ENCODE measurements at places on chromosomes 2 and 18.
A peak's percentile ranks its signal among the peaks of the same experiment; 100 is the strongest.

DNA sequence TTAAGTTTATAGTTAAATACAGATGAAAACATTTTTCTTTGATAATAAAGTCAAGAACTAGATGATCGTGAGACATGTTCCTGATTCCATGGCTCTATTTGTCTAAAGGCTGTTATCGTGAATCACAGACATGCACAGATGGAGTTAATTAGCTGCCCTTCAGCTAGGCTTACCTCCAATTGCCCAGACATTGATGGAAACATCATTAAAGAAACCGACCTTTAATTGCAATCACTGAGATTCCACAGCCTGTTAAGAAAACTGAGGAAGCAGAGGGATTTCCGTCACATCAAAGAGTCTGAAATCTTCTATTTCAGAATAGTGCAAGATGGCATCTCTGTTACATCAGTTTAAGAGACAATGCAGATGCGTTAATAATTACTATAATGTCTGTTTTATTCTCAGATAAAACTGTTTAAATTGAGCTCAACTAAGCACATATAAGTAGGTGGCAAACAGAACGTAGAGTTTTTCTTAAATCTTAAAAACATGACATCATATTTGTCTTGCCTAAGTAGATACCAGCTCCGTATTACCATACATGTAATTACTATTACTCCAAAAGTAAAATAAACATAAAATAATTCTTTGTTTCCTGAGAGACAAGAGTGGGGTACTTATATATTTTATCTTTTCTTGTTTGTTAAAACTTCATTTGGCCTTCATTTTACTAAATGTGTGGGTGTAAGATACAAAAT lies 23.9 kb upstream of the CRACDL start:
- no peak overlapping the region for H3K4me3 ChIP-seq
- DNase-seq = no peak
- H3K27me3 ChIP-seq = peaks cover 19% of the 10 kb centered on the region
- H3K27ac ChIP-seq = no peak overlapping the region
- H3K4me1 ChIP-seq = no peaks in the 10 kb centered on the region
- no peaks in the 10 kb centered on the region for H3K36me3 ChIP-seq

GRCh38 chr2:136246086-136246669 lies 128.2 kb upstream of the CXCR4 start:
- peaks cover 1% of the 10 kb centered on the region for H3K4me1 ChIP-seq
- H3K36me3 ChIP-seq = no peaks in the 10 kb centered on the region
- no peak overlapping the region for H3K27ac ChIP-seq
- H3K27me3 ChIP-seq = peaks cover 5% of the 10 kb centered on the region

DNA sequence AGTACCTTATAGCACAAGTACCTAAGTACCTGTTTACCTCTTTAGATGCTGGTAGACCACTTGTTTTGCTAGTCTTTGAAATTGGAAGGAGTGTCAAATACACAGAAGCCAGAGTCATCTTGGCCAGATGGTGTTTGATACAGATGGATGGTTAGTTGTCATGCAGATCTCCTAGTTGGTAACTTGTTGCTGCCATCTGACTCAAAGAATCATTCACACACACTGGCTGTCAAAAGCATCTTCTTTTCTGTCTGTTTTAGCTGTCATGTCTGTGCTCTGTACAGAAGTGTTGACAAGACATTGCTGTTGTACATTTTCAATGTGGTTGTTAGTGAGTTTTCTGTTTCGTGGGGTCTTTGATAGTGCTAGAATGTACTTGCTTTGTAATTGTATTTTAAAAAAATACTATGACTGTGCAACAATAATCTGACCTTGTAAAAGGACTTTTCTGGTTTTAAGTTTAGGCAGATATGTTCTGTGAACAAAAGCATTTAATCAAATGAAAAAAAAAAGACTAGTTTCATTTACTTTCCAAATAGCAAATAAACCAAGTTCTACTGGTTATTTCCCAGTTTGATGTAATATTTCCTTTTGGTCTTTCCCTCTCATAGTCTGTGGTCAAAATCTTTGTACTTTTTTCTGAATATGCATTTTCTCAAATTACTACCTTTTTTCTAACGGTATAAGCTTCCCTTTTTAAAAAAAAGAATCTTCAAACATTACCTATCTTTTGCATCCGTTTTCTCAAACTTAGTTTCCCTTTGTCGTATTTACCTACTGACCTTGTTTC lies 39.9 kb downstream of the TANK start:
- no peak overlapping the region for H3K4me3 ChIP-seq
- H3K27ac ChIP-seq = no peak overlapping the region
- H3K4me1 ChIP-seq = peaks cover 3% of the 10 kb centered on the region
- no peaks in the 10 kb centered on the region for H3K27me3 ChIP-seq
- no peak for DNase-seq

DNA sequence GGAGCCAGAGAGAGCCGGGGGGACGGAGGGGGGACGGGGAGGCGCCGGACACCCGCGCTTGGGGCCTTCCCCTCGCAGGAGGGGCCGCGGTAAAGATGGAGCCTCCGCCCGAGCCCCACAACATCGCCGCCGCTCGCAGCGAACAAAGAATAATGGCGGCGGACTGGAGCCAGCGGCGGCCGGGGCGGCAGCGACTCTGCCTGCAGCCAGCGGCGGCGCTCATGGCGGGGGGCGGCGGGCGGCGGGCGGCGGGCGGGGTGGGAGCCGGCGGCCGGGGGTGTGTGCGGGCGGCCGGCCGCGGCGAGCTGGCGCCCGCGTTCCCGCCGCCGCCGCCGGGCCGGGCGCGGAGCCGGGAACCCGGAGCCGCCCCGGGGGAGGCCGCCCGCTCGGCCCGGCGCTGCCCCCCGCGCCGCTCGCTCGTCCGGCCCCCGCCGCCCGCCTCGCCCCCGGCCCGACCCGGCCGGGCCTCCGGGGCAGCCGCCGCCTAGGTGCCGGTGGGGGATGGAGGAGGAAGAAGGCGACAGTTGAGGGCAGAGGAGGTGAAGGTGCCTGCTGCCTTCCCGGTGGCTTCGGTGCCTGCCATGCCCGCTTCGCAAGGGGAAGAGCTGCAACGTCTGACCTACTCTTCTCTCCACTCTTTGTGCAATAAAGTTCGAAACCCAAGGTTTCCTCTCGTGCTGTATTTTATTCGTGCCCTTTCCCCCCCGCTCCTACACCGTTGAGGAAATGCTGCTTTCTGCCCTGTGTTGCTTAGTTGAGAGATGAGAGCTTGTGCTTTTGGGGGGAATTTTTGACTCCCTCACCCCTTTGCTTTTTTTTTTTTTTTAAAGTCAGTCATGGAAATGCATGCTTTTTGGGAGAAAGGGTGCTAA lies 634 bp downstream of the CREB1 start:
- H3K27me3 ChIP-seq = peaks cover 16% of the 10 kb centered on the region
- H3K36me3 ChIP-seq = peaks cover 1% of the 10 kb centered on the region
- peak overlapping the region; percentile 100 for H3K27ac ChIP-seq
- peaks cover 25% of the 10 kb centered on the region for H3K4me1 ChIP-seq
- peak overlapping the region; percentile 100 for H3K4me3 ChIP-seq
- DNase-seq = peak; percentile 15

DNA sequence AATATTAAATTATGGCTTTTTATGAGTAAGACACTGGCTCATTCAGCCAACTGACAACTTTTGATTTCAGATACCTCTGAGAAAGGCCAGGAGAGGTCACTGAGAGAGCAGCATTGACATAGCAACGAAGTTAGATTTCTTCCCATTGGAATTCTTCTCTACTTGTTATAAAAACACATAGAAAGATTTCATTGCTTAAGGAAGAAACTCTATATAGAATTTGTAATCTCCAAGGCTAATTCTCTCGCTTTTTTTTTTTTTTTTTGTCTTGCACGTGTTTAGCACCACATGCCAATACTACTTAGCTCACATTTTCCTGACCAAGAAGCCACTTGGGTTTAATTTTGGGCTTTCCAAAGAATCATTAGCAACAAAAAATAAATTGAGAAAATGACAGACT lies 233.7 kb downstream of the CALCRL start:
- H3K36me3 ChIP-seq = no peaks in the 10 kb centered on the region

DNA sequence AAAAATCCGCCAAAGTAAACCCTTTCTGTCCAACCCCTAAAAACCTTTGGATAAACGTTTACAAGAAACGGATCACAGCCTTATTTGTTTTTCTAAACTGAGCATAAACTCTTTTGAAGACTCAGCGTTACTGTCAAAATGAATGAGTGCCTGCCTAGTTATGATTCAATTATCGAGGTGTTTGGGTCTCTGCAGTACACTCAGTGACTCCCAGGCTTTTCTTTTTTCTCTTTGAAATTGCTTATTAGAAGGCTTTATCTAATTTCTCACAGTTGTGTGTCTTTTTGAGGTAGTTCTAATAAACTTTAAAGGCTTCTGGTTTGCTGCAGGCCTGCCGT lies 663 bp downstream of the RHBDD1 start:
- H3K4me3 ChIP-seq = peak overlapping the region; percentile 91
- peaks cover 2% of the 10 kb centered on the region for H3K36me3 ChIP-seq
- DNase-seq = no peak
- H3K27ac ChIP-seq = peak overlapping the region; percentile 98

- no peak overlapping the region for H3K27ac ChIP-seq
- no peak for DNase-seq
- H3K36me3 ChIP-seq = peaks cover 1% of the 10 kb centered on the region
- no peaks in the 10 kb centered on the region for H3K4me1 ChIP-seq
- H3K4me3 ChIP-seq = no peak overlapping the region
These were observed 95.2 kb upstream of the TEKT4 start for GRCh38 chr2:94776036-94776435.

GRCh38 chr2:32965523-32966171 lies 18.9 kb downstream of the LTBP1 start:
- no peak overlapping the region for H3K27ac ChIP-seq
- no peaks in the 10 kb centered on the region for H3K27me3 ChIP-seq
- peaks cover 3% of the 10 kb centered on the region for H3K36me3 ChIP-seq
- H3K4me1 ChIP-seq = peaks cover 1% of the 10 kb centered on the region
- no peak for DNase-seq
- H3K4me3 ChIP-seq = no peak overlapping the region

DNA sequence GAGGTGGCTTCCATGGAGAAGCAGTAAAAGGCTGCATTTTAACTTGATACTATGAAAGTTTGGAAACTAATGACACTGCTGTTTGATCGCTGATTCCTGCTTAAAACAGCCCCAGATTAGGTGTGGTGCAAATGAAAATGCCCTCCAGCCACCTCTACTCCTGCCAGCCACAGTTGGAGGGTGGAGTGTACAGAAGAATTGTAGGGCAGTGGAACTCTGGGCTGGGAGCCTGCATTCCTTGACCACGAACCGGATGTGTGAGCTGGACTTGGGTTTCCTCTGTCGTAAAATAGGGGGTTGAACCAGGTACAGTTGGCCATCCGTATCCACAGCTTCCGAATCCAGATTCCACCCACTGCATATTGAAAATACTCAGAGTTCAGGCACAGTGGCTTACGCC lies 84.6 kb upstream of the RFX8 start:
- H3K4me3 ChIP-seq = no peak overlapping the region
- no peak overlapping the region for H3K27ac ChIP-seq
- DNase-seq = no peak
- H3K4me1 ChIP-seq = peaks cover 26% of the 10 kb centered on the region
- peaks cover 26% of the 10 kb centered on the region for H3K27me3 ChIP-seq

DNA sequence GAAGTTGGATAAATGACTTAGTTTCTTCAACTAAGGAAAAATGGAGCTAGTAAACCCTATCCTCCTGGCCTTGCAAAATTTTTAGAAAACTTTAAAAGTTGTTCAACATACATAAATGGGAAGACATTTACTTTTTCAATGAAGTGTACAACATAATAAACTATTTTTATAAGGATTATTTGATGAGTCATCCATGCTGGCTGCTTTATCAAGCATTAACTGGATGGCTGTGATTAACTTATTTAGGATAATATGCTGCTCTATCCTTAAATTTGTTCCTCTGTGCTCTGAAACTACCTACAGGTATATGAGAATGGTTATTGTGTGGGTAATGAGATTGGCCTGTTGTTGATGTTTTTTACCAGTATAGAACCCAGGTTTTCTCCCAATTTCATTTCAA lies 21.3 kb downstream of the DYTN start:
- H3K36me3 ChIP-seq = no peaks in the 10 kb centered on the region
- H3K4me3 ChIP-seq = no peak overlapping the region
- no peaks in the 10 kb centered on the region for H3K4me1 ChIP-seq
- DNase-seq = no peak
- H3K27ac ChIP-seq = no peak overlapping the region
